ENCODE measurements at places on chromosomes 13 and 19.

DNA sequence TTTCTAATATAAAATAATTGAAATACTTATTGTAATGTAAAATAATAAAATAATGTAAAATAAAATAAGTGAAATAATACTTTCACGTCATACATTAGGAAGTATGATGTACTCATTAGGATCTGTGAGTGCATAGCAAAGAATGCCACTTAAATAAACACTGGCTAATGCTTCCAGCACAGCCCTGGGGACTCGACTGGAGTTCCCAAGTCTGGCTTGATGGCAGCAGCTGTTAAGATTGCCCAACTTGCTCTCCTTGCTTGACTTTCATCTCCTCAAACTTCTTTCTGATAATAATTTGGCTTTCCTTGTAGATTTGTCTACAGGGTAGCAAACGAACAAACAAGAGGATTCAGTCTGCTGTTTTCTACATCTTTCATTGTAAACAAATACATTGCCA, 191.9 kb downstream of the COG6 start:
- no peak for DNase-seq

DNA sequence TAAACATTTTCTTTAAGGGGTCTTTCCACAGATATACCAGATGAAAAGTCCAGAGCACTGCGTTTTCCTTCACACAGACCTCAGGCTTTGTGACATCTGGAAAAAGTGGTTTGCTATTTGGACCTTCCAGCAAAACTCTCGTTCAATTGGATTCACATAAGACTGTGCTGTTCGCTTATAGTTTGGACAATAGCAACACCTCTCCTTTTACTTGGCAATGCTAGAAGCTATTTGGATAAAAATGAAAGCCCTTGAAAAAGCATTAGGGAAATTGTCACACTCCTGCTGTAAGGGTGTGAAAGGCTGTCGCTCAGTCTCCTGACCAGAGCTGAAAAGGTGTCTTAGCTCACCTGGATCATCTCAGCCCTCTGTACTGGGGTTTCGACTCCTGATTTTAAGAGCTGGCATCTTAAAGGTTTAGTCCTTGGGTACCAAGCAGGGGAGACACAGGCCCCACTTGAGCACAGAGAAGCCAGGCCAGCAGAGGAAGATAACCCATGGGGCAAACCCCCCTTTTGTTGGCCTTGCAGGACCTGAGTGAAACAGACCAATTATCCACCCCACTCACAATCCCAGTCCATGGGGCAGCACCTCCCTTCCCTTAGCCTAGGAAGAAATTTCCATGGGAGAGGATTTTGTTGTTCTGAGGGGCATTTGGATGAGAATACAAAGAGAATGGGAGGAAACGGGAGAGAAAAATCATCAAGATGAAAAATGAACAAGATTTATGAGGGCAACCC, 257.6 kb downstream of the DLEU7 start:
- DNase-seq: no peak

- no peak for DNase-seq
These were observed 318.9 kb downstream of the MYO16 start for GRCh38 chr13:108948251-108948671.

- peak; percentile 89 for DNase-seq
These were observed 14.6 kb downstream of the FAM187B start for GRCh38 chr19:35213663-35214632.

DNA sequence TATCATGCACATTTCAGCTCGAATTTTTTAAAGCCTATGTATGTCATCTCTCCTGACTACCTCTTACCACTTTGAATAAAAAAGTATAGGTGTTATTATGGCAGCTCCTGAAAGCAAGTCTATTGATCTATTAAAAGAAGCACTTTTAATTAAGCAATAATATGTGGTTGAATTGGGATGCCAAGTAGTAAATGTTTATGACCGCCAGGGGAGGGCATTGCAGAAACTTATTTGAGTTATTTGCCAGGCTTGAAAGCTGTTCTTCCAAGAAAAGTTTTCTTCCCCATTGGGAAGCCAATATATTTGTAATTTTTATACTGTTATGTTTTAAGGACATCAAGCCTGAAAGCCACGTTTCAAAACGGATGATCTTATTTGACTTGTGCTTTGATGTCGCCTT, 88.1 kb upstream of the SOX21 start:
- no peak for DNase-seq

DNA sequence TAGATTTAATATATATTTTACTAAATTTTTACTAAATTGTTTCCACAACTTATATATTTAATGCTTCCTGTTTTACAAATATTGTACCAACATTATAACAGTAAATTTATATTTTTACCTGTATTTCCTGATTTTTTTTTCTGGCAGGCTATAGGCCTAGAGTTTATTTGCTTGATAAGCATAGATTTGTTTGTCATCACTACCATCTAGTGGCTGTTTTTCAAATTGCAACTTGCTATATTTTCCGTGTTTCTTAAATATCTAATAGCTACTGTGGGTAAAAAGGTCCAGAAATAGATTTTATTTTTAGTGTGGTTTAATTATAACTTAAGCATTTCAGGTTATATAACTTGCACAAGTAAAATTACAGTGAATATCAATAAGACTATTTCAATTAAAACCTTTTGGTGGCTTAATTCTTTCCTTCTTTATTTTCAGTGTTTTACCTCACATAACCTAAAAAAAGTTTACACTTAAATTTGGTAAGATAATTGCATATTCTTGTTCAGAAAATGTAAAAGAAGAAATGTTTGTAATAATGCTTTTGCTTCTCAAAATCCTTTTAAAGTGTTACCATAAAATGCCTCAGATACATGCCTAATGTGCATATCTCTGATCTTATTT, 60.6 kb downstream of the NDFIP2 start:
- DNase-seq: peak; percentile 71

GRCh38 chr19:1047696-1048147, 7.8 kb downstream of the ABCA7 start:
- DNase-seq: no peak

GRCh38 chr19:46718157-46718933, 1.4 kb upstream of the PRKD2 start:
- DNase-seq: peak; percentile 82

DNA sequence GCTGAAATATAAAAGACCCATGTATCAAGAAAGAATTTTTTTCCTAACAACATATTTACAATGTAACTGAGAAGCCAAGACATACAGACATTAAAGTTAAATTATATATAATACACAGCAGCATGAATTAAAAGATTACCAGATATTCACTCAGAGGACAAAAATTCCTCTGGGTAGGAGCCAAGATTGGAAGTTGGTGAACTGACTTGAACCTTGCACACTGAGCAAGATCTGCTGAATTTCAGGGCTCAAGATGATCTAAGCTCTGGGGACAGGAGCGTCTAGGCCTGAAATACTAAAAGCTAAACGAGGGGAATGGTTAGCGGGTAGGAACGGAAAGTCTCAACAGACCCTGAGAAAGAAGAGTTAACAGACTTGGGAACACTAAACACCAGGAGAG, 8.5 kb downstream of the FOXO1 start:
- DNase-seq: no peak
